Heart left ventricle (tissue), 16 donors: ENCODE measurements at places on chromosomes 4 and X. TPM values are rescaled to one million over a fixed set of nuclear protein-coding genes. Genes with fewer than 3 reads are reported as not detected.

GRCh38 chr4:129261584-129261983, 165.6 kb downstream of the C4orf33 start:
- no peak for DNase-seq

GRCh38 chr4:122855353-122855890, 28.8 kb downstream of the FGF2 start:
- DNase-seq, result no peak

CCNA2 gene
- 0.39 TPM for polyA plus RNA-seq

GRCh38 chrX:38754818-38755718, 46.2 kb upstream of the MID1IP1 start:
- no peak for DNase-seq

DNA sequence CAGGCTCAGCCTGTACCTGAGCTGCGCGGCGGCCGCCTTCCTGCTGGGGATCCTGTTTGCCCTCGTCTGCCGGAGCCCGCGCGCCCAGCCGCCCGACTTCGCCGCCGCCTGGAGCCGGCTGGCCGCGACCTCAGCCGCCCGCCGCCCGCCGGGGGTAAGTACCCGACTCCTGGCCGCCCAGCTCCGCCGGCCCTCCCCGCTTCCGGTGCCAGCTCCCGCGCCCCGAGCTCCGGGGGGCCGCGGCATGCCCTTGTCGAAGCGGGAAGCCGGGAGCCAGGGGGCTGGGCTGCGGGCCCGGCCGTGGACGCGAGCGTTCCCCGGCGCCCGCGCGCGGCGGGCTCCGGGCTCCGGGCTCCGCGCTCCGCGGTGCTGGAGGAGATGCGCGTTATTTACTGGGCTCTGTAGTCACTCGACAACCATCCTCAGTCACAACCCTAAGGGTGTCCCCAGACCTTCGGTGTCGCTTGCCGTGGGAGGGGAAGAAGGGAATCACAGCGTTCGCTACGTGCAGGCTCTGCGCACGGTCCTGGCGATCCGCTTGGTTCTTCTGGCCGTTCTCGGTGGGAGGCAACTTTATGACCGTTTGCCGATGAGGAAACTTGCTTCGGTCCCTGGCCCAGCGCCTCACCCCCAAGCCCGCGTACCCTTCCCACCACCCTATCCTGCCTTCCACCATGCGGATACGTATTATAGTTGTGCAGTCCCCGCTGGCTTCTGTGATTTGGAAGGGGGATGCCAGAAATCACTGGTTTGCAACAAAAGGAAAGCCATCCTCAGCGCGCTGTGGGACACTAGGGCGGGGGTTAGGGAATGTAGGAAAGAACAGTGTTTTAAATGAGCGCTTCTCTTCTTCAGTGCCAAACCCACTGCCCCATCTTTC, 944 bp downstream of the SNX25 start:
- DNase-seq, result peak; percentile 69

CLTRN gene
- polyA plus RNA-seq, result 0.11 TPM

DNA sequence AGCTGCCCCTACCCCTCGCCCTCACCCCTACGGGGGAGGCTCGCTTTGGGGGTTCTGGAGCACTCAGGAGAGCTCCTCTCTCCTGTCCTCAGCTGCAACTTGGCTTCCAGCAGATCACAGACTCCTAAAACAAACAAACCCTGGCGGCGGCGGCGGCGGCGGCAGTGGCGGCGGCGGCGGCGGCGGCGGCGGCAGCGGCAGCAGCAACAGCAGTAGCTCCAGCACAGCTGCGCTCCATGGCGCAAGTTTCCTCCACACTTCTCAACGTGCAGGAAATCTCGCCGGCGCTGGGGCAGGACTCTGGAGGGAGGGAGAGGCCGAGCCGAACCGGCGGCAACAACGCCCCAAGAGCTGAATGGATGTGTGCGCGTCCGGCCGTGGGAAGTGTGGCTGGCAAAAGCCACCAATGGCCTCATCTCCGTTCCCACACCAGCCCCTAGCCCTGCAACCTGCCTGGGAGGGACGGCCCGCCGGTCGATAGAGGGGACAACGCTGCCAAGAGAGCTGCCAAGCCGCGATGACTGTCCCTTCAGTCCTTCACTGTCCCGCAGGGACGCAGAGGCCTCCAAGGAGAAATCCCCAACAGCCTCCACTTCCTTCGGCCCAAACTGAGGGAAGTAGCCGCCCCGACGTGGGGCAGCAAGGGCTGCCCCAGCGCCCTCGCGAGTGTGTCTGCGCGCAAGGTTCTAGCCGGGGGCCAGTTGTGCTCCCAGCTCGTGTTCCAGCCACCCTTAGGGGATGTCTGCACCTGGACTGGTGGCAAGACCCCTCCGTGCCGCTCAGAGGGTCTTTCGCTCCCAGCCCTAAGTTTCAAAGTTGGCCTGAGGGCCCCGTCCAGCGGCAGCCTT, 775 bp downstream of the SHROOM4 start:
- peak; percentile 64 for DNase-seq
